ENCODE measurements at places on chromosomes 3 and 15.

DNA sequence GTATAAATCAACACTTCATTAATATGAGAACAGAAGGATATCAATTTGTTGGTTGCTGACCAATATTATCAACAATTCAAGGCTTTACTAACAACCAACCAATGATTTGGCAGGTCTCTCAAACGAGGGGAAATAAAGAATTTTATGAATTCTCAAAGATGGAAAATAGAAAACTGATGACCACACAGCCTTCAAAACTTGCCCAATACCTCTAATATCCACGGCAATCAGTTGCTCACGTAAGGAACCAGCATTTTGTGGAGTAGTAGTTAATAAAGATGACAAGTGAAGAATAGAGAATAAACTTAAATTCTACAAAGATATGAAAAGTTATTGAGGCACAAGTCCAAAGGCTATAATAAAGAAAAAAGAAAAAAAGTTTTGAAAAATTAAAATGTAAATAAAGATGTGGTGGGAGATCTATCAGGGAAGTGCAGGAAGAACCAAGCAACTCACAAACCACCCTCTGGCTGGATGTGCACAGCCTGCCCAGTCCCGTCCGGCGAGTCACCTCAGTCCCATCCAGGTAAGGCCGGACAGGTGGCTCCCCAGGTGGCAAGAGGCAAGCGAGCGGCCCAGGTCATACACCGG, 808 bp downstream of the GK5 start:
- no peak for DNase-seq

GRCh38 chr3:40985195-40985594, 214.1 kb upstream of the CTNNB1 start:
- no peak for DNase-seq

DNA sequence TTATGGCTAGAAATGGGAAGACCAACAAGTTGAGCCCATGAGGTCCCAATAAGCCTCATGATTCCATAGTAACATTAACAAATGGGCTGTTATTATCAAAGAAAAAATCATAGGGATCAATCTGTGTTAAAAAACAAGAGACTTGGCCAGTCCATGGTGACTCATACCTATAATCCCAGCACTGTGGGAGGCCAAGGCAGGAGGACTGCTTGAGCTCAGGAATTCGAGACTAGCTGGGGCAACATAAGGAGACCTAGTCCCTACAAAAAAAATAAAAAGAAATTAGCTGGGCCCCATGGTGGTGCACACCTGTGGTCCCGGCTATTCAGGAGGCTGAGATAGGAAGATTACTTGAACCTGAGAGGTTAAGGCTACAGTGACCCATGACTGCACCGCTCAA, 124.8 kb downstream of the DMXL2 start:
- DNase-seq = no peak

GRCh38 chr15:80161468-80162016, 8.7 kb downstream of the FAH start:
- no peak for DNase-seq

All from activated gamma-delta T cell (primary cell).